ENCODE measurements at places on chromosomes 6 and 20. TPM values are rescaled to one million over a fixed set of nuclear protein-coding genes. Genes with fewer than 3 reads are reported as not detected.

Gene GPLD1
- 0.71 TPM for total RNA-seq

Gene ULBP2
- 2.4 TPM for total RNA-seq

GRCh38 chr20:21234806-21235483, 68.2 kb upstream of the XRN2 start:
- H3K4me3 ChIP-seq, result no peak overlapping the region
- peaks cover 8% of the 10 kb centered on the region for H3K4me1 ChIP-seq
- H3K36me3 ChIP-seq, result peaks cover 15% of the 10 kb centered on the region
- DNase-seq, result no peak
- no peak overlapping the region for H3K27ac ChIP-seq

DNA sequence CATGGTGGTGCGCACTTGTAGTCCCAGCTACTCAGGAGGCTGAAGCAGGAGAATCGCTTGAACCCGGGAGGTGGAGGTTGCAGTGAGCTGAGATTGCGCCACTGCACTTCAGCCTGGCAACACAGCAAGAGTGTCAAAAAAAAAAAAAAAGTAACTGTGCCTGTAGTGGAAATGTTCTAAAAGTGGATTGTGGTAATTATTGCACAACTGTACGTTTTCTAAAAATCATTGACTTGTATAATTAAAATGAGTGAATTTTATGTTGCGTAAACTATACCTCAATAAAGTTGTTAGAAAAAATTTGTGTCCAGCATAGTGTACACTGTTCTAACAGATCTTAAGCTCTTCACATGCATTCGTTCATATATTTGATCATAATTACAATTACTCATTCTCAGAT, 5.5 kb downstream of the SEC23B start:
- H3K27ac ChIP-seq, result no peak overlapping the region
- H3K4me3 ChIP-seq, result no peak overlapping the region
- no peak for DNase-seq
- no peaks in the 10 kb centered on the region for H3K27me3 ChIP-seq
- peaks cover 12% of the 10 kb centered on the region for H3K4me1 ChIP-seq

DNA sequence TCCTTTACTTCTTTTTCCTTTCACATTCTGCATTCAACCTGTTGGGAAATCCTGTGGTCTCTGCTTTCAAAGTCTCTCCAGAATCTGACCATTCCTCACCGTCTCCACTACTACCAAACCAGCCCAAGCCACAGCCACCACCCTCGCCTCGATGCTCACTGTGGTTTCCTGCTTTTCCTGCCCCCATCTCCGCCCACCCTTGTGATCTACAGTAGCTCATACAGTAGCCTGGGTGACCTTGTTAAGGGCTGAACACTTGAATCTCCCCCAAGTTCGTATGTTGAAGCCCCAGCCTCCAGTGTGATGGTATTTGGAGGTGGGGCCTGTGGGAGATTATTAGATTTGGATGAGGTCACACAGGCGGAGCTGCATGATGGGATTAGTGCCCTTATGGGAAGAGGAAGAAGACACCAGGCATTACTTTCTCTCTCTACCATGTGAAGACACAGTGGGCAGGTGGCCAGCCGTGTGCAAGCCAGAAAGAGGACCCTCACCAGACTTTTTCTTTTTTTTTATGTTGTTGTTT, 189.0 kb upstream of the UST start:
- no peak overlapping the region for H3K27ac ChIP-seq
- peaks cover 6% of the 10 kb centered on the region for H3K4me1 ChIP-seq
- H3K36me3 ChIP-seq, result no peaks in the 10 kb centered on the region
- H3K27me3 ChIP-seq, result no peaks in the 10 kb centered on the region
- no peak for DNase-seq
- H3K4me3 ChIP-seq, result no peak overlapping the region

DNA sequence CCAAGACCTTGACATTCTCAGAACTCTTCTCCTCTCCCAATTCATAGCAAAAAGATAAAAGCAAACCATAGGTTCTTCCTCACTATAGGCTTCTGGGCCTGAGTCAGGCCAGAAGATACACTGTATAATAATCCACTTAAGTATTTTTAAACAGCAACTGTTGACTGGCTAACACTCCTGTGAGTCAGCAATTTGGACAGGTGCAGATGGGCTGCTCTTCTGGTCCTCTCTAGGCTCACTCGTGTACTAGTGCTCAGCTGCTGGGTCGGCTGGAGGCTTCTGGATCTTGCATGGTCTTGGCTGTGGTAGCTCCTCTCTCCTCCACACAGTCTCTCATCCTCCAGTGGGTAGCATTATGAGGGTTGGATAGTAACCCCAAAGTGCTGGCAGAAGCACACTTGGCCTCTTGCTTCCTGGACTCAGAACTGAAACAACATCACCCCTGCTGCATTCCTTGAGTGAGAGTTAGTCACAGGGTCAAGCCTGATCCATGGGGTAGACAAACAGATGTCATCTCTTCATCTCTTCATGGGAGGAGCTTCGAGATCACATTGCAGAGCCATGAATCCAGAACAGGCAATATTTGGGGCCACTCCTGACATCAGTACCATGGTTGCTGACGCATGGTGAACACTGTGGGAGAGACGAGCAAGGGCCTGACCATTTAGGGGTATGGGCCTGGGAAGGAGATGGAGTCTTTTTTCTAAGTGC, 86.9 kb downstream of the C6orf118 start:
- no peaks in the 10 kb centered on the region for H3K4me1 ChIP-seq
- no peaks in the 10 kb centered on the region for H3K36me3 ChIP-seq
- DNase-seq, result no peak
- no peak overlapping the region for H3K27ac ChIP-seq

GRCh38 chr6:135161411-135162395, 19.4 kb upstream of the MYB start:
- H3K36me3 ChIP-seq, result no peaks in the 10 kb centered on the region
- H3K27me3 ChIP-seq, result no peaks in the 10 kb centered on the region
- no peak overlapping the region for H3K4me3 ChIP-seq
- DNase-seq, result no peak
- H3K27ac ChIP-seq, result no peak overlapping the region
- no peaks in the 10 kb centered on the region for H3K4me1 ChIP-seq

- DNase-seq, result no peak
- no peaks in the 10 kb centered on the region for H3K27me3 ChIP-seq
- H3K4me3 ChIP-seq, result no peak overlapping the region
- H3K36me3 ChIP-seq, result peaks cover 12% of the 10 kb centered on the region
- no peaks in the 10 kb centered on the region for H3K4me1 ChIP-seq
These were observed 26.4 kb downstream of the GDAP1L1 start for GRCh38 chr20:44273231-44274215.

DNA sequence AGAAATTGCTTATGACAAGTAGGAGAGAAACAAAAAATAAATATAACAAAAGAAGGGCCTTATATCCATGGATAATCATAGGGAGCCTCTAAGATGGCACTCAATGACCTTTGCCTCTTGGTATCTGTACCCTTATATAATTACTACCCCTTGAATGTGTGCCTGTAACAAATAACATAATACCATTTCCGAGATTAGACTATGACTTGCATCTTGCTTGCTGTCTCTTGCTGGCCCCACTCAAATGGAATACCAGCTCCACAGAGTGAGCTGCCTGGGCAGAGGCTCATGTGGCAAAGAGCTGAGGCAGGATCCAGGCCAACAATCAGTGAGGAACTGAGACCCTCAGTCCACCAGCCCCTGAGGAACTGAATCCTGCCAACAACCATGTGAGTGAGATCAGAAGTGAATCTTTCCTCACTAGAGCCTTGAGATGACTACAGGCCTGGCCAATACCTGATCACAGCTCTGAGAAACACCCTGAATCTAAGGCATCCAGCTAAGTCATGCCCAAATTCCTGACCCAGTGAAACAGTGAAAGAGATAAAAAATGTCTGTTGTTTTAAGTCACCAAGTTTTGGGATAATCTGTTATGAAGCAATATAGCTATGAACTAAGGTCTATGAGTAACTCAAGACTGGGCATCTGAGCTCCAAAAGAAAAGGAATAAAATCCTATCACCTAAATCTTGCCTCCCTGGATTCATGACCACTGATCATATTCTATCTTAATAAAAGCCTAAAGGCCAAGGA, 5.5 kb downstream of the KATNA1 start:
- DNase-seq, result no peak
- H3K36me3 ChIP-seq, result no peaks in the 10 kb centered on the region
- no peak overlapping the region for H3K4me3 ChIP-seq
- H3K27ac ChIP-seq, result no peak overlapping the region
- H3K27me3 ChIP-seq, result no peaks in the 10 kb centered on the region

- no peak overlapping the region for H3K4me3 ChIP-seq
- no peak overlapping the region for H3K27ac ChIP-seq
- H3K27me3 ChIP-seq, result no peaks in the 10 kb centered on the region
- H3K4me1 ChIP-seq, result no peaks in the 10 kb centered on the region
- no peak for DNase-seq
These were observed 127.3 kb downstream of the BTBD3 start for GRCh38 chr20:12044969-12045368.

DNA sequence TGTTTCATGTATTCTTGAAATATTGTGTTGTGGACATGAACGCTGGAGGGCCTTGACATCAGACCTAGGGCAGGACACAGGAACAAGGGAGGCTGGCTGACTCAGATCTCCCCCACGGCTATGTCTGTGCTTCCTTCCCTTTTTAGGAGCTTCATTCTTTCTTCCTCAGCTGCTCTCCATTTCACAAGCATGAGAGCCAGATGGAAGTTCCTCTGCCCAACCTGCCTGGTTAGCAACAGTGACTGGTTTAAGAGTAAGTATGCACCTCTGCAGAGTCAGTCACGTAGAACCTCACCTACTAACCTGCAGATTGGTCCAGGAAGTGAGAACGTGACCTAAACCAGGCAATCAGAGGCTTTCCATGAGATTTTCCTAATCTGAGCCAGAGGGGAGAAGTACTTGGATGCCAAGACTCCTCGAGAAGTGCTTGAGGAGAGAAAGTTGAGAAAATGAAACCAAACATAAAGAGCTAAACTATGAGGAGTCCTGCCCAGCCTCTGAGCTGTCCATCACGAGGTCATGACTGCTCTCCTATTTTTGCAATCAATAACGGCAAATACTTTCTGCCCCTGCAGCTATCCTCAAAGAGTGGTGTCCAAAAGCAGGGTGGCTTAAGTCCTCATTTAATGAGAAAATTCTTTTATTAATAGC, 465.2 kb upstream of the CITED2 start:
- H3K27me3 ChIP-seq, result no peaks in the 10 kb centered on the region
- no peaks in the 10 kb centered on the region for H3K36me3 ChIP-seq
- H3K4me3 ChIP-seq, result no peak overlapping the region
